ENCODE measurements at places on chromosomes 2 and 18. TPM values are rescaled to one million over a fixed set of nuclear protein-coding genes. Genes with fewer than 3 reads are reported as not detected.

HNRNPLL gene
- total RNA-seq, result 85.3 TPM

KRTCAP3 gene
- 0.72 TPM for total RNA-seq

B3GNT7 gene
- total RNA-seq, result 5.2 TPM

GPR35 gene
- 2.1 TPM for total RNA-seq

C2orf66 gene
- total RNA-seq, result 0.28 TPM

CD8A gene
- total RNA-seq, result 0.88 TPM
